ENCODE measurements at places on chromosomes 2 and 18. TPM values are rescaled to one million over a fixed set of nuclear protein-coding genes. Genes with fewer than 3 reads are reported as not detected.
A peak's percentile ranks its signal among the peaks of the same experiment; 100 is the strongest.

Gene BUB1
- polyA plus RNA-seq: 0.49 TPM

Gene NCK2
- 22.6 TPM for polyA plus RNA-seq

Gene TFCP2L1
- polyA plus RNA-seq: 0.10 TPM

Gene GPC1
- 209 TPM for polyA plus RNA-seq

Gene TAF4B
- polyA plus RNA-seq: 1.3 TPM

Gene CLEC4F
- 0.46 TPM for polyA plus RNA-seq

Gene PMS1
- polyA plus RNA-seq: 6.2 TPM

Gene OSR1
- 6.0 TPM for polyA plus RNA-seq

Gene LCT
- polyA plus RNA-seq: not detected

DNA sequence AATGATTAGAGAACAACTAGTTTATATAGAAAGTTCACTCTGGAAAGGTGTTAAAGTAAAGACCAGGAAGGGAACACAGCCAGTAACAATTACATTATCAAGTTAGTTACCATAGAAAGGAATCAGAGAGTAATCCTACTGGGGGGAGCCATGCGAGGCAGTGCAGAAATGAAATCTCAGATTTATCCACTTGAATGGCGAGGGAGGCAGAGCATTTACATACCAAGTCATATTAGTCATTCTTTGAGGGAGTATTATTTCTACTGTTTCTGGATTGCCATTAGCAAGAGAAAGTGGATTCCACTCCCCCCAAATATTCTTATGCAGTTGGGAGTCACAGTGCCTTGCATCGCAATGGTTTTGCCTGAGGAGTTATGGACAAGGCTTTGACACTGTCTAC lies 472.7 kb upstream of the TRIB2 start:
- no peak for DNase-seq

DNA sequence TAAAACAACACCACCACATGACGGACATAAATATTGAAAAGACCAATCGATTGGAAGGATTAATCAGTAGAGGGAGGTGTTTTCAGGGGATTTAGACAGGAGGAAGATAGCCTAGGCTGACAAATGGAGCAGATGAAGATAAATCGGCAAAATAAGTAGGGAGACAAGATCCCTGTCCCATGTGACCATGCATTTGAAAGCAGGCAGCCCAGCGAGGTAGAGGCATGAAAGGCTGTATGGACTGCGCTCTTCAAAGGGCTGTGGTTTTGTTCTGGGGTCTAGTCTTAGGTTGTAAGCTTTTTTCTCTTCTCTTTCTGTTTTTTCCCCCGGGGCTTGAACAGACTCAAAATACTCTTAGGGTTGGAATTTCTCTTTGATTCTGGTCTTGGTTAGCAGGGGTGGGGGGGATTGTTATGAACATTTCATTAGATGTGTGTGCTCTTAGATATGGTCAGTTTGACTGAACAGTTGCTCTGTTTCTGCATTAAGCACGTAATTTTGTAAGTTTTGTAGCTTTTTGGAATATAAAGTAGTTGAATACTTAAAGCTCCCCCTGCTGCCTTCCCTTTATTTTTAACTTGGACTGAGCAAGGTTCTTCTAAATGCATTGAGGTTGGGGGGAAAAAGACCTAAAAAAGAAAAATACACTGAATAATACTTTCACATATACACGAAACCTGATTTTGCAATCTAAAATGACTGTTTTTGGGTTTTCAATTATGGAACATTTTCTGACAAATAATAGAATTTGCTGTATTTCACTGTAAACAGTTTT lies 32.2 kb downstream of the ZNF532 start:
- no peak for DNase-seq

DNA sequence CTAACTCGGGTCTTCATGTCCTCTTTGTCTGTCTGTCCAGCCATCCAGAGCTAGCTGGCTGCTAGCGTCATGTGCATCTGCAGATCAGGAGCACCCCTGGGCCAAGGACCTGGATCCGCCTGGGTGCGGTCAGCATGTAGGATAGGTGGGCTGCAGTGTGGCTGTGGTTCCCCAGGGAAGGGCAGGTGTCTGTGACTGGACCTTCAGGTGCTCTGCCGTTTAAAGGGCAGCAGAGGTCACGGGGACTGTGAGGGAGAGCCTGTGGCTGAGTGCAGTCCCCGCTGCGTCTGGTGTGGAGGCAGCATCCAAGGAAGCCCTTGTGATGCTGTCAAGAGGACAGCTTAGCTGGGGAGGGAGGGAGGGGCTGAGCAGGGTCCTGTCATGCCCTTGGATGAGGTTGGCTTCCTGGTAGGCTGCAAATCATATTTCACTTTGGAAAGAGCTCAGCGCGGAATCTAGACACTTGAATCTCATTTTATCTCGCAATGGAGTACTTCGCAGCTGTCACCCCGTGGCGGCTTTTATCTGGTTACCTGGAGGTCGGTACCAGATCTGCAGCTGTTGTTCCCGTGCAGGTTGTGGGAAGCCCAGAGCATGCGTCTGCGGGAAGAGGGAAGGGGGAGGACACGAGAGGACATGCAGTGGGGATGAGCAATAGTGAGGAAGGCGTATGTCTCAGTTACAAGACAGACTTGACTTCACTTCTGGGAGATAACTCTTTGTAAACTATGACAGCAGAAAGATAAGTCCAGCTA lies 5.9 kb upstream of the RALB start:
- no peak for DNase-seq

DNA sequence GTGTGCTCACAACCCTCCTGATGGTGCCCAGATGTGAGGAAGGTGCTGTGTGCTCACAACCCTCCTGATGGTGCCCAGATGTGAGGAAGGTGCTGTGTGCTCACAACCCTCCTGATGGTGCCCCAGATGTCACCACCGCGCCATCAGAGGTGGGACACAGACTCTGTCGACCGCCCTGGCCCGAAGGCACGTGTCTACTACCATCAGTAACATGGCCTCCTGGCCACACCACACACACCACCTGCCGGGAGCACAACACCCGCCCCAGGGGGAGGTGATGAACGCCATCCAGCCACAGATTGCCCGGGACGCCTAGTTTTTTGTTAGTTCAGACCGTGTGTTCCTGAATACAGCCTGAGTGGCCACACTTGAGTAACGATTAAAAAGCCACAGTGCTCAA lies 24.5 kb downstream of the HDAC4 start:
- no peak for DNase-seq

GRCh38 chr2:64751286-64752260 lies 97.9 kb upstream of the SERTAD2 start:
- no peak for DNase-seq

DNA sequence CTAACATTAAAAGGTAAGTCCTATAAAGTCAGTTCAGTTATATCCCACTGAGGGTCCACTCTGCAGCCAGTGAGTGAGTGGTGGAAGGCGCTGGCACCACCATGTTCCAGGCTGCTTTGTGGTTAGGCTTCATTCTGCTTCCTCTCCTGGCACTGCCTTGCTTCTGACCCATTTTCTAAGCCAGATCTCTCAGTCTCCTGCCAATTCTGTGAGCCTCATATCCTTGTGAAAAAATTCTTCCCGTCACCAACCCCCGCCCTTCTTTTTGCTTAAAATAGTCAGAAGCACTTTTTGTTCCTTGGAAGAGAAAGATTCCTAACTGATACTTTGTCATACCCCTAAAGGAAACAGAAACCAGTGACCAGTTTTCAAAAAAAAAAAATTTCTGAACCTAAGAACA lies 139.8 kb upstream of the NCK2 start:
- DNase-seq: peak; percentile 43

GRCh38 chr2:31023541-31023940 lies 114.7 kb downstream of the GALNT14 start:
- DNase-seq: no peak

DNA sequence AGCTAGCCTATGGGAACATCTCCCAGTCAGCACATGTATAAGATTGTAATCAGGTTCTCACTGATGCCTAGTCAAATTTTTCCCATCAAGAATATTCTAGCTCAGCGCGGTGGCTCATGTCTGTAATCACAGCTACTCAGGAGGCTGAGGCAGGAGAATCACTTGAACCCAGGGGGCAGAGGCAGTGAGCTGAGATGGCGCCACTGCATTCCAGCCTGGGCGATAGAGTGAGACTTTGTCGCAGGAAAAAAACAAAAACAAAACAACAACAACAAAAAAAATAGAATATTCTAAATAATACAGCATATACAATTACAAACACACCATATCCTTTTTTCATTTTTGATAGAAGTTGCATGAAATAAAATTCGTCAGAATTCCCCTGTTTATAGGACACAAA lies 67.5 kb upstream of the MYCN start:
- DNase-seq: no peak

DNA sequence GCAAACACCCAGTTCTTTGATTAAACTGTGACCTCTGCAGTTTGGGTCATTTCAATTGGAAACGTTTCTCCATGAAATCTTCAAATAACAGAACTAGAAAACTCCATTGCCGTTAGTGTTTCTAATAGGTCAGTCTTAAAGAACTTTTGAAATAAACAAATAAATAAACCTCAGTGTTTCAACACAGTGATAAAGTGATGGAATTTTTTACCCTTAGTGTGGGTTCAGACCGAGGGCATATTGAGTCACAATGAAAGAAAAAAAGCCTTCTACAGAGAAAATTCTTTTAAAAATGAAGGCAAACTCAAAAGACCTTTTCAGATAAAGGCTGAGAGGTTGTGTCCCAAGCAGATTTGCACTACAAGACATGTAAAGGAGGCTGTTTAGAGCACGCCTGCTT lies 149.6 kb downstream of the NCKAP5 start:
- DNase-seq: no peak

GRCh38 chr18:53796040-53796729 lies 428.3 kb downstream of the MBD2 start:
- no peak for DNase-seq

- no peak for DNase-seq
Measured at GRCh38 chr2:104501342-104501741, 352.6 kb upstream of the POU3F3 start.

DNA sequence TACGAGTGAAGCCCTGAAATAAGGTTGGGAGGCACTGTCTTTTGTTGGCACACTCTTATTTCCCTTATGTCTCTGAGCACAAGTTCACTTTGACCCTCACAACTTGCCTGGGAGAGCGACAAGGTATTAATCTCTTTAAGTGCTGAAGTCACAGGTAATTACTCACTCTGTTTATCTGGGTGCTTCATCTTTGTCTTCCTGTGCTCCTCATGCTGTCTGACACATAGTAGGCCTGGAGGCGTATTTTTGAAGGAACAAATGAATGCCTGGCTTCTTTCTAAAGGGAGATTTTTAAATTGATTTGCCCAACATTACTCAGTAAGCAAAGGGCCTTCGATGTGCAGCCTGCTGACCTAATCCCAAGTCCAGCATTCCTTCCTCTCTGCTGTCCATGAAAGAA lies 507.1 kb upstream of the TNP1 start:
- no peak for DNase-seq

DNA sequence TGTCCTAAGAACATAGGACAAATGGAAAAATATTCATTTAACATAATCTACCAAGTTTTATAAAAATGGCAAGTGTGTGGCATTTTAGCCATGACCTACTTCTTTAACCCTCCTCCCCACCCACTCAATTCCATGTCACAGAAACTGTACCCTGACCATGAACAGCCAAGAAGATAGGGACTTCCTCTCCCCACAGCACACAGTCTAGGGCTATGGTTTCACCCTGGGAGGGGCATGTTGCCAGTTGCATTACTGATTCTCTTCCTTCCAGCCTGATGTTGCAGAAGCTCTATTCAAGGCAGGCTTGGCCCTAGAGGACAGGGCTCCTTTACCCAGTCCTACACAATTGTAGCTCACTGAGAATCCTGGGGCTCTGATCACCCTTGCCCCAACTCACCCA lies 153.6 kb upstream of the KLF7 start:
- DNase-seq: no peak

GRCh38 chr2:86744152-86744551 lies 24.1 kb downstream of the RMND5A start:
- no peak for DNase-seq

DNA sequence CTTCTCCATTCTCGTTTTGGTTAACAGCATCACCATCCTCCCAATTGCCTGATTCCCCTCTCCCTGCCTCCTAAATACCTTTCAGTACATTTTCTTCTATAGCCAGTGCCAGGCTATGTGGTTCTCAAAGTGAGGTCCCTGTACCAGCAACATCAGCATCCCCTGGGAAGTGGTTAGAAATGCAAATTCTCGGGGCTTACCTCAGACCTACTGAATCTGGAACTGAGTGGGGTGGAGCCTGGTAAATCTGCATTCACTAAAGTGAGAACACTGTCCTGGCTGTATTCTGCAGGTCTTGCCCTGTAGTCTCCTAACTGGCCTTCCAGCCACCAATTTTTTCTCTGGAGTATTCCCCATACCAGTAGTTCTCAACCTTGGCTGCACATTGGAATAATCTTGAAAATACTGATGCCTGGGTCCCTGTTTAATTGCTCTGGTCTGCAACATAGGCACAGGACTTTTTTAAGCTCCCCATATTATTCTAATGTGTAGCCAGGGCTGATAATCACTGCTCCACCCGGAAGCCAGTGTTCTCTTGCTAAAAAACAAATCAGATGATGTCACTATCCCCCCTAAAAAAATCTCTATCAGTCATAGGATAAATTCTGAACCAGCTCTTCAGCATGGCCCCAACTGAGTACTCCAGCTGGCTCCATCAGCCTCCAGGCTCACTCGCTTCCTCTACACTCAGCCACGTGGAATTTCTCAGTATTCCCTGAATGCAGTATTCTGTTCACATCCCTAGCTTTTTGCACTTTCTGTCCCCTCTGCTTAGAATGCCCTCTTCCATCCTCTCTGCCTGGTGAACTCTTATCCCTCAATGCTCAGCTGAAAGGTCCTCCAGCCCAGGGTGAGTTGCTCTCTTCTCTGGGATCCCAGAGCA lies 98.4 kb downstream of the CDK15 start:
- DNase-seq: no peak

All from heart left ventricle (tissue), 16 donors.